T follicular helper cell (primary cell): ENCODE measurements at places on chromosomes 1 and 21.

DNA sequence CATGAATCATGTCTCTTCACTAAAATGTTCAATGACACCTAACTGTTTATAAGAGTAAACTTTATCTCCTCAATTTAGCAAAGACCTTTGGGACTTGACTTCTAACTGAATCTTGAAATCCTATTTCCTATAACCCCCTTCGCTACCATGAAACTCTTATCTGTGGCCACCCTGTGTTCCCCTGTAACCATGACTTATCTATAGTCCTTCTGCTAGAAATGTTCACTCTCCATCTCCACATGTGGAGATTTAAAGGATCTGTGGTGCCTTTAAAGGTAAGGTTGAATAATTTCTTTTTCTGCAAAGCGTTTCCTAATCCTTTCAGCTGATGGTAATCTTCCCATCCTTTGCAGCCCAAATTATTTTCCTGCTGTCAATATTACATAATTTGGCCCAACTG lies 436.3 kb upstream of the RUNX1 start:
- DNase-seq: no peak

DNA sequence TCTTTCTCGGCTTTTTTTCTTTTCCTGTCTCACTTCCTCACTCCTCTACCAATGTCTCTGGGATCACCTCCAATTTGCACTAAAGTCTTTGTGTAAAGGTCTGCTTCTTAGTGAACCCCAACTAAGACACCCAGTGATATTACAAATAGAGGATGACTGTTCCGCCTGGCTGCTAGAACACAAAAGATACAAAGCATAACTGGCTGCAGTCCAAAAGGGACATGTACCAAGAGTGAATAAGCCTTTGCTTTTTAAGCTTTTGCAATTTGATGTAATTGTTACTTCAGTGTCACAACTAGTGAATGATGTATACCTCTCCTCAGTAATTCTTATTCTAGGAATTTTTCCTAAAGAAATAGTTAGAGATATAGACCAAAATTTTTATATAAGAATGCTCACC lies 82.8 kb upstream of the BEND5 start:
- DNase-seq: no peak

DNA sequence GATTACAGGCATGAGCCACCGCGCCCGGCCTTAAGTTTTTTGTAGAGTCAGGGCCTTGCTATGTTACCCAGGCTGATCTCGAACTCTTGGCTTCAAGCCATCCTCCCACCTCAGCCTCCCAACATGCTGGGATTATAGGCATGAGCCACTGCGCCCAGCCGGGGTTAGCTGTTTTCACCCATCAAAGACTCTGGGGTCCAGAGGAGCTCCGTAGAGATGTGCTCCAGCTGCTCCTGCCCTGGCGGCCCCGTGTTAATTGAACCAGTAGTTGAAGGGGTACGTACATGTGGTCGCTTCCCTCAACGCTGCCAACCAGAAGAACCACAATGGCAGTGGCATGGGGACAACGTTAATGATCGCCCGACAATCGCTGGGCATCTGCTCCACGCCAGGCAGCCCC lies 72.0 kb downstream of the NPHP4 start:
- no peak for DNase-seq

GRCh38 chr21:31924548-31924947 lies 51.7 kb downstream of the HUNK start:
- DNase-seq: no peak

DNA sequence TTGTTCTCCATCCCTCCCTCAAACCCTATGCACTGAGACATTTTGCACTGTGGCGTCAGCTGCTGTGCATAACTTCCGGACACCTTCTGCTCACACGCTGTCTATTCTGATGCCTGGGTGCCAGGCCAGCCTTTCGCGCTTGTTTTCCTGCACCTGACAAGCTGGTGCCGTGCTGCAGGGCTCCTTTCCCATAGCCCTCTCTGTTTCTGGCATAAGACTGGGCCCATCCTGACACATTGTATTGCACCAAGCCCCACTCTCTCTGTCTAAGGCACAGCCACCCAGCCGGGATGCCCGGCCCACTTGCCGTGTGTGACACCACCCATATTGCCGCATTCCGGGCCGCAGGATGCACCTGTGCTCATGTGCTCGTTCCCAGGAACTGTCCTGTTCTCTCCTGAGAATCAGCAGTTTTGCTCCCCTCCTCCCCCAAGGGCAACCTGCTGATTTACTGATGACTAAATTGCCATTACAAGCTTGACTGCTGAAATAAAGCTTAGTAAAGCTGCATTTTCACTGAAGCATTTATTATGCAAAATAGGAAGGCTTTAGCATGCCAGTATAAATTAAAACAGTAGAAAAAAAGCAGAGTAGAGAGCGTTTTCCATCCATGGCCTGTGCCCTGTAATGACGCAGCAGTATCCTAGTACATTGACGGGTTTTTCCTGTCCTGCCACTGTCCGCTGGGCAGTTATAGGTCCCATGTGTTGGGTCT lies 88.0 kb downstream of the CD247 start:
- DNase-seq: no peak

DNA sequence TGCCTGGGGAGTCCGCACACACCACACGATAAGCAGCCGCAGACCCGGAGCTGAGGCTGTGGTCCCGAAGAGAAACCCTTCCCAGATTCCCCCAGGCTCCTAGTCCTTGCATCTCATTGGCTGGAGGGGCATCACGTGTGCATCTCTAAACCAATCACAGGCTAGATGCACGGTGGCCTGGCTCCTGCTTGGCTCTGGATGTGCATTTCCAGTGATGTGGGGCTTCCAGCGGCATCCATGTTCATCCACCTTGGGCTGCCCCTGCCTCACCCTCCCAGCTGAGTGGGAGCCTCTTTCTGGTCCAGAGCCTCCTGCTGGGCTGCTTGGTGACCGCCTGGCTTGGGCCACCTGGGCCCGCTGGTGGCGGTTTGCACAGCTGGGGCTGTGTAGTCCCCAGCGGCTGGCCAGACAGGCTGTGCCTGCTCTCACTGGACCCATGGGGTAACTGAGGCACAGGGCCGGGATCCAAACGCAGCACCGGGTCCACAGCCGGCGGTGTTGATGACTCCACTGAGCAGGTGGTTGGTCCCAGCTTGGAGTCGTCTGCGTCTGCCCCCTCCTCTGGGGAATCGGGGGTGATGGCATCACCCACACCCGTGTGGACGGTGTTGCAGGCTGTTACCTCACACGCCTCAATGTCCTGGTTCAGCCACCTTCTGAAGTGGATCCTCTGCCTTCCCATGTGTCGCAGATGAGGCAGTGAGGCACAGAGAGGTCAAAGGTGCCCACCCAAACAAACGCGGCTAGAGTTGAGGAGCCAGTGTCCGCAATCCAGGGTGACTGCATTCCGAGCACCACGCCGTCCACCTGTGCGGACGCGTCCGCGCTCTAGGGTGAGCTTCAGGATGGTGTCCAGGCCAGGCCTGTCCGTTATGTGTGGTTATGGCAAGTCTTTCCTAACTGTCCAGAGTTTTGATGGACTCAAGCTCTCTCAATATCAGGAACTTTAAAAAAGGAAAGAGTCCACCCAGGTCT lies 41.3 kb downstream of the COL6A1 start:
- DNase-seq: no peak

DNA sequence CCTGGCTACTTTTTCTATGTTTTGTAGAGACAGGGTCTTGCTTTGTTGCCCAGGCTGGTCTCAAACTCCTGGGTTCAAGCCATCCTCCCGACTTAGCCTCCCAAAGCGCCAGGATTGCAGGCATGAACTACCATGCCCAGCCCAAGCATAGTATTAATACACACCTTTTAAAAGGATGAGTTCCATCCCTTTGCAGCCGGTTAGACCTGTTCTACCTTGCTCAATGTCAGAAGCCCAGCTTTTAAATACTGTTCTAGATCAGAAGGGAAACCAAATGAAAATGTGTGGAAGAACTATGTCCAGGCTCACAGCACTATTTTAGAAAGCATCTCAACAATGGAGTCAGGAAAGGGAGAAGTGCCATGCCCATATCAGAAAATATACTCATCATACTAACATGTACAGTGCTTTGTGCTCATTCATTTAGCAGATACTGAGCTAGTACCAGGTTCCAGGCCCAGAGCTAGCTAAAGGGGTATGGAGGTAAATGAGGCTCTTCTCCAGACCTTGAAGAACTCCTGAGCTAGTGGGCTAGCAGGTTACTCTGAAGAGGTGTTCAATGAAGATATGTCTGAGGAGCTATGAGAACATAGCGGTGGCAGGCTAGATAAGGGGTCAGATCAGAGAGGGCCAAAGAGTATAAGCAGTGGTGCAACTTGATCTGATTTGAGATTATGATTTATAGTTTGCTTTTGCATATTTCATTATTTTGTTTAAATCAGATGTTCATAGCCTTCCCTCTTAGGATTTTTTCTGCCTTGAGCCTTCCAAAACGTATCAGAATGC lies 78.2 kb downstream of the RNF220 start:
- DNase-seq: no peak

GRCh38 chr1:6006882-6007281 lies 14.7 kb upstream of the NPHP4 start:
- no peak for DNase-seq

DNA sequence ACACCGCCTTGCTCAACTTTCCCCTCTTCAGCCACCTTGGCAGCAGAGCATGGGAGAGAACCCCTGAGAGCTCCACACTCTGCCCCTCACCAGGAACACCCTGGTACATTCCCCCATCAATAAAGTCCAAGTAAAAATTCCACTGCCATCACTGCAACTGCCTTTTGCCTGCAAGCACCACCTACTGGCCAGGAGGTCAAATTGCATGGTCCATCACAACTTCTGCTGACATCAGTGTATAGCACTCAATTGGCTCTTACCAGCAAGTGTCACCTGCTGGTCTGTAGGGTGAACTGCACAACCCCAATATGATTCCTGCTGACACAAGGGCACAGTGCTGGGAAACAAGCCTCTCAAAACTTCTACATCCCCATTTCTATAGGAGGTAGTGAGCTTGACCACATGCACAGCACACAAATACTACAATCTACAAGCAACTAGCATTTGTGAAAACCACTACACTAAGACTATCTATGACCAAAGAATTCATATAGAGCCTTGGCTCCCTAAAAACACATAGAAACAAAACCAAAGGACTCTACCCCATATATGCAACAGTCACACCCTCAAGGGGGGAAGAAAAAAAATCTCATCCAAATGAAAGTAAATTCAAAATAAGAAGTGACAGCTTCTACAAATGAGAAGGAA lies 69.2 kb downstream of the FASLG start:
- no peak for DNase-seq

GRCh38 chr1:48076017-48076416 lies 78.8 kb upstream of the TRABD2B start:
- DNase-seq: no peak

GRCh38 chr1:200379940-200380588 lies 29.8 kb downstream of the ZNF281 start:
- no peak for DNase-seq

- no peak for DNase-seq
These were observed 198.3 kb downstream of the CYYR1 start for GRCh38 chr21:26374817-26375216.

DNA sequence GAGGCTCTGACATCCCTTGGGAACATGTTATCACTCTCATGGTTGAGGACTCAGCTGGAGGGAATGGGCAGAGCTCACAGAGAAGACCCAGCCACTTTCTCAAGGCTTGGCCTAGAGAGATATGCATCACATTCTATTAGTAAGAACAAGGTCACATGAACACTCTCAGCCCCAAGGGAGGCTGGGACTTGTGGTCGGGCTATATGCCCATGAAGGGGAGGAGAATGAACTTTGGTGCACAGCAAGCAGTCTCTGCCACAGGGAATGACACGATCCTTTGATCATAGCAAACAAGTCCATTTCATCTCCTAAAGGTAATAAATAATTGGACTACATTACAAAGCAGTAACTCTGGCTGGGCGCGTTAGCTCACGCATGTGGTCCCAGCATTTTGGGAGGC lies 105.7 kb downstream of the SYF2 start:
- DNase-seq: no peak

GRCh38 chr1:117555806-117556205 lies 50.0 kb upstream of the TENT5C start:
- no peak for DNase-seq

- DNase-seq: no peak
These were observed 115.8 kb upstream of the FAM78B start for GRCh38 chr1:166282391-166283137.

DNA sequence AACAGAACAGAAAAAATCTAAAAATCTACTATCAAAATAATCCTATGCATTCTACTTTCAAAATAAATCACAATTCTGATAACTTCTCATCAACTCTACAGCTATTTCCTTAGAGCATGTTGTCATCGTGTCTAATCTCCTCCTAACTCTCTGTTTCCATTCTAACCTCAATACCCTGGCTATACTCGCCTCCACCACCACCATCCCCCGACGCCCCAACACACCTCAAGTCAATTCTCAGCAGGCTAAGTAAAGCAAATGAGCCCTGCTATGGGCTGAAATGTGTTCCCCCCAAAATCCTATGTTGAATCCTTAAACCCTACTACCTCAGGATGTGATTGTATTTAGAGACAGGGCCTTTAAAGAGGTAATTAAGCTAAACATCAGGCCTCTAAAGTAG lies 34.6 kb downstream of the NRDC start:
- DNase-seq: no peak

- DNase-seq: no peak
These were observed 17.2 kb downstream of the CEP350 start for GRCh38 chr1:179971563-179972496.

- no peak for DNase-seq
These were observed 20.9 kb downstream of the ZBTB40 start for GRCh38 chr1:22472596-22472995.

DNA sequence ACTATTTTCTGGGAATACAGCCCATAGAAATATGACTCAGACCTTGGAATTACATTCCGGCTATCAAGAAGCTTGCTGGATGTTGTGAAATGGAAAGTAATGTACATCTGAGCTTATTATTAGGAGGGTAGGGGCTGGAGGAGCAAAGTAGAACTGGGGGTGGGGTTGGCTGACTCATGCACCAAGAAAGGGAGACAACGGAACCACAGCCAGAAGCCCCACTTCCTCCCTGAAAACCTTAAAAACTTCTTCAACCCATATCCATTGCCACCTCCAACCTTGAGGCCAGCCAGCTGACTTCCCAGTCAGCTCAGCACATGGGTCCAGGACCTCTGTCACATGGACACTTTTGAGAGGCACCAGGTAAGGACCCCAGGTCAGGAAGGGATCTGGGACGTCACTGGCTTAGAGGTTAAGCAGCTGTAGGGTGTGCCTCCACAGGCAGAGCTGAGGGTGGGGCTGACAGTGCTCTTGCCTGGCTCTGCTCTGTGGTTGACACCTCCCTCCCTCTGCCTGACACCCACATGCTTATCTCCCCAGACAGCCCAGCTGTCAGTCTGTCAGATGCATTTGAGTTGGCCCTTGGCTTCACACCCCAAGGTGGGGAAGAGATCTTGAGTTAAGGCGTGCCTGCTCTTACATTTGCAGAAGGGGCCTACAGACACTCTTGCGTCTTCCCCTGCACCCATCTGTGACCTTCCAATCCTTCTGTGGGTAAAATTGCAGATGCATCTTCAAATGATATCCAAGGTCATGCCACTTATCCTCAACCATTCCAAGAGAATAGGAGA lies 5.7 kb upstream of the ZNF683 start:
- DNase-seq: peak; percentile 55

GRCh38 chr1:71948561-71948960 lies 333.8 kb downstream of the NEGR1 start:
- no peak for DNase-seq

- DNase-seq: no peak
These were observed 35.1 kb downstream of the CLEC20A start for GRCh38 chr1:178461701-178462100.
